T-helper 2 cell (primary cell): ENCODE measurements at places on chromosomes 12 and 14.

GRCh38 chr12:123369229-123369628 lies 4.6 kb upstream of the SBNO1 start:
- DNase-seq: no peak

DNA sequence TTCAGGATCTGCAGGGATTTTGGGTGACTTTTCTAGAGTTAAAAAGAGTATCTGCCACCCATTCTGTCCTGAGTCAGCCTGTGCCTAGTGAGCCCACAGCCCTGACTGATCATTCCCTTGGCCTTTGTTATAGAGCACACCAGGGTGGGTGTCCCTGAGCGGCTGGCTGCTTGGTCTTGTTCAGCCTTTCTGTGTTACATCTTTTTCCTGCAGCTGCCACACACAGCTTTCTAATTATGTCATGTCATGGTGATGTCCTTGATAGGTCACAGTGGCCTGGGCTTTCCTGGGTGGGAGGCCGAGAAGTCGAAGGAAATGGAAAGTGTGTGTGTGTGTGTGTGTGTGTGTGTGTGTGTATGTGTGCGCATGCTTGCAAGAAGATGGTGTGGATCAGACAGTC lies 293.2 kb upstream of the CRY1 start:
- DNase-seq: no peak

DNA sequence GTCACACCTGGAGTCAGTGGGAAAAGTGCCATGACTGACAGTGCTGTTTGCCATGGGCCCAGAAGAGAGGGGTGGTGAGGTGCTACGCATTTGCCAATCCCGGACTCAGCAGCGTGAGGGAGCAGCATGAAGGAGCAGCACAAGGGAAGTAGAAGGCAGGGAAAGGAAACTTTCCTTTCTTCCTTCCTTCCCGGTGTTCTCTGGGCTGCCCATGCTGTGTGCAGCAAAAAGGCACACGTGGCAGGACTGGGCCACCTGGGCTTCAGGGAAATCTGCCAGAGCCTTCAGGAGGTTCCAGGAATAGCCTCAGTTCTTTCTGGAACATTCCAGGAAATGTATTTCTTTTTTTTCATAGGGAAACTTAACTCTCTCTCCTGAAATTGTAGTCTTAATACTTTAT lies 23.0 kb downstream of the TRIM9 start:
- DNase-seq: no peak

DNA sequence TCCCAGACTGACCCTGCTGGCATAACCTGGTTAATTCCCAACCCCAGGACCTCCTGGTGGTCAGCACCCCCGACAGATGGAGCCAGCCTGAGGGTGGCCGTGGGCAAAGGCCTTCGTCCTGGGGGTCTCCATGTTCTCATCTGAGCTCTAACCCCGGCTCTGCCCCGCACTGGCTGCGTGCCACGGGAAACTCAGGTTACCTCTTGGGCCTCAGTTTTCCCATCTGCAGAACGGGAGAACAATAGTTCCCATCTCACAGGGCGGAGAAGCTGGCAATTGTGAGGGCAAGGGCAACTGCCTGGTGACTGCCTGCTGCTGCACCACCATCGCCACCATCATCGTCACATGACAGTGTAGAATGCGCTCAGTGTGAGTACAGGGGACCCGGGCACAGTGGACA lies 77.9 kb downstream of the RFLNA start:
- no peak for DNase-seq

DNA sequence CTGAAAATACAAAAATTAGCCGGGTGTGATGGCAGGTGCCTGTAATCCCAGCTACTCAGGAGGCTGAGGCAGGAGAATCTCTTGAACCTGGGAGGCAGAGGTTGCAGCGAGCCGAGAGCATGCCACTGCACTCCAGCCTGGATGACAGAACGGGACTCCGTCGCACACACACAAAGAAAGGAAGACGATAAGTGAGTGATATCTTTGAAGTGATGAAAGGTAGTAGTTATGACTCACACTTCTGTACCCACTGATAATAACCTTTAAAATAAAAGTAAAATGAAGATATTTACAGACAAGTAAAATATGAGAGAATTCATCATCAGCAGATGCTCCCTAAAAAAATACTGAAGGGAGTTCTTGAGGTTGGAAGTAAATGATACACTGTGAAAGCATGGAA lies 171.3 kb upstream of the CRY1 start:
- no peak for DNase-seq

DNA sequence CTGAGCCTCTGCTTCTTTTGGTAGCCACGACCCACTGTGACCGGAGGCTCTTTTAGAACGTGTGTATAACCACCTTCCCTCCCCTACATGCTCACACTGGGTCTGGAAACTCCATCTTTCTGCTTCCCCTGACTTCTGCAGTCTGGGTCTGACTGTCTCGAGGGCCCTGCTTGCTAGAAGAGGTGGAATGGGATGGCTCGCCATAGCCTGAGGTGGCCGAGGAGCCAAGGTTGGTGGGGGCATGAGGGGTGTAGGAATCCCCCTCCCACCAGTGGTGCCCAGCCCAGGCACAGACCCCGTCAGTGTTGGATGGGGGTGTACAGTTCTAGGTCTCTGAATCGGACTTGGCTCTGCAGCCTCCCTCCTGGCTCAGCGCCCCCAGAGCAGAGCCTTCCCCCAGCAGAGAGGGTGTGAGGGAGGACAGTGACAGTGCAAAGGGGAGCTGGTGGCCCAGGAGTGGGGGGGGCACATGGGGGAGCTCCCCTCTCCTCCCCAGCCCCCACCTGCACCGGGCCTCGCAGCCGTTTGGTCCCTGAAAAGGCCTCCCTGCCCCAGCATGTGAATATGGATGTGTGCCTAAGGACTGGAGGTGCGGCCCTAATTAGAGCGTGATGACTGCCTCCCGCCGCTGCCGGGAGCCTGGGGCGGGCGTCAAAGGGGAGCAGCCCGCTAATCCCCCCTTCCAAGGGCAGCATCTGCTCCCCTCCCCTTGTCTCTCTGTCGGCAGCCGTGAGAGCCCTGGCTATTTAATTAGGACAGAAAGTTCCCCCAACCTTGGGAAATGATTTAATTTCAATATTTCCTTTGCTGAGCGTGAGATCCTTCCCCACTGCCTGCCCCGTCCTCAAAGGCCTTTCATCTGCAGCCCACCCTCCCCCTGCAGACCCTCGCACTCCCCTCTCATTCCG lies 196.2 kb upstream of the C14orf180 start:
- DNase-seq: no peak

DNA sequence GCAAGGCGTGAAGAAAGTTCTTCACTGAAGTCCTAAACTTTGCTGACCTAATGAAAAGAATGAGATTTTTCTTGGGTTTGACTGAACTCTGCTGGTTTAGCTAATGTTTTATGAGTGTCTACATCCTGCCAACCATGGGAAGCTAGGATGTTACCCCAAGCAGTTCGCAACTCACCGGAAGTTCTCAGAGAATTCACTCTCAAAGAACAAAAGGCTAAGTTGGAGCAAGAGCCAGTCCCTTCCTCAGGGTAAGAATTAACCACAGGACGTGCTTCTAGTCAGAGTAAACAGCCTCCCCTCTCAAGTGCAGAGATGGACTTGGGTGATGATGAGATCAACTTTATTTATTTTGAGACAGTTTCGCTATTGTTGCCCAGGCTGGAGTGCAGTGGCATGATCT lies 37.3 kb downstream of the TCHP start:
- DNase-seq: no peak

DNA sequence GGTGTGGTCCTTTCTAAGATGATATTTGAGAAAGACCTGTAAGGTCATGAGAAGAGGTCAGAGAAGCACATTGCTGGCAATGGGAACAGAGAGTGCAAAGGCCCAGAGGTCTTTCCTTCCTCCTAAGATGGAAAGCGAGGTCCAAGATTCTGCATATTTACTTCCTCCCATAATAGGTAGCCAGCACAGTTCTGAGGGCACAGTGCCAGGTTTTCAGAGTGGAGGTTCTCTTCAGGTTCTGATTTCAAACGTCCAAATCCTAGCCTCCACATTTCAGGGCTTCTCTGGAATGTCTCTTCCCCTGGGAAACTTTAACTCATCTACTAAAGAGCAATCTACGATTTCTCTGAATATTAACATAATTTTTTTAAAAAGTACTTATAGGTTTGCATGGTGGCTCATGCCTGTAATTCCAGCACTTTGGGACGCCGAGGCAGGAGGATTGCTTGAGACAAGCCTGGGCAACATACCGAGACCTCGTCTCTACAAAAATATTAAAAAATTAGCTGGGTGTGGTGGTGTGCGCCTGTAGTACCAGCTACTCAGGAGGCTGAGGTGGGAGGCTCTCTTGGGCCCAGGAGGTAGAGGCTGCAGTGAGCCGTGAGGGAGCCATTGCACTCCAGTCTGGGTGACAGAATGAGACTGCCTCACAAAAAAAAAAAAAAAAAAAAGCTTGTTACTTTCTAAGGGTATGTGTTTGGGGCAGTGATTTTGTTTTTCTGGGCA lies 526 bp upstream of the MRPL42 start:
- DNase-seq: no peak

DNA sequence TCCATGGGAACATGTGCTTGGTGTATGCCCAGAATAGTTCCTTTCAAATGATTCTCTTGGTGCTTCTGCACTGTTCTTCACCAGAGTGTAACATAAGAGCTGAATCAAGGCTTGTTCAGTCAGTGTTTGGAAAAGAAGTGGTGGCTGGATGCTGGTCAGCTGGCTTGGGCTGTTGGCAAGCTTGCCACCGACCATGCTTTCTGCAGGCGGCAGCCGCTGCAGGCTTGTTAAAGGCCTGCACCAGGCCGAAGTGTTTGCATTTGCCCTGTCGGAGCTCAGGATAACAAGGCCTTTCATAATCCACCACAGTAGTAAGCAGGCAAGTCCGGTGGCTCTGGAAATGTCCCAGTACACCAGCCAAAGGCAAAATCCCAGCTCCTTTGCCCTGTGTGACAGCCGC lies 26.9 kb downstream of the DAAM1 start:
- no peak for DNase-seq

DNA sequence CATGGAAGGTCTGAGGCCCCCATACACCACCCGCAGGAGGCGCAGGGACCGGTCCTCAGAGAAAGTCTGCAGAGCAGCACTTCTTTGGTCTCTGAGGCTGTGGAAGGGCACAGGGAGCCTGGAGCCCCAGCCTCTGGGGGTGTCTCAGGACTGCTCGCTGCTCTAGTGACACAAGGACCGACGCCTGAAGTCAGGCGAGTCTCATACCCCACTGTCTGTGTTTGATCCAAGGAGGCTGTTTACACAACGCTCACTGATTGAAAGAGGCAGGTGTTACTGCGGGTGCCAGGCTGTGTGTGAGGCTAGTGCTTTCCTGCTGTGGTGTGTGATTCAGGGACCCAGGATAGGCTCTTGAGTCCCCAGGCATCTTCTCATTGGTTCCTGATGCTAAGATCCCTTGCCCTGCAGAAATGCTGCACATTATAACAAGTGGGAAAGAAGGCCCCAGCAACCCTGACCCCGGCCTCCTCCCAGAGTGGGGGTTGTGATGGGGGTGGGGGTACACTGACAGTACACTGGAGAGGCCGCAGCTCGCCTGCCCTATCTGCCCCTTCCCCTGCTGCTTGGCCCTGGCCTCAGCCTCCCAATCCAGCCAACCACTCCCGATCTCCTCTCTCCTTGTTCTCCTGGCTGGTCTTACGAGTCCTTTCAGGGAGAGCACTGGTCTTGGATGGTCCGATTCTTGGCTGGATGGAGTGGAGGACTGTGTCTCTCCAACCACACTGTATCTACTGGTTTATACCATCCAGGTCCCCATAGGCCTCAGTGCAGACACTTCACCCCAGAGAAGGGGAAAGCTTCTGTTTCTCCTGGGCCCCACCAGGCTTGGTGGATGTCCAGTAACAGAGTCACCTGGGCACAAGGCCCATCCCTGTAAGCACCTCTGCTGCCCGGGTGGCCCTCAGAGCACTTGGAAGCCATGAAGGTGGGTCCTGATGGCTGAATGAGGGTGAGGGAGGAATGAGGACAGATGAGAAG lies 6.6 kb downstream of the CACNA2D4 start:
- no peak for DNase-seq

DNA sequence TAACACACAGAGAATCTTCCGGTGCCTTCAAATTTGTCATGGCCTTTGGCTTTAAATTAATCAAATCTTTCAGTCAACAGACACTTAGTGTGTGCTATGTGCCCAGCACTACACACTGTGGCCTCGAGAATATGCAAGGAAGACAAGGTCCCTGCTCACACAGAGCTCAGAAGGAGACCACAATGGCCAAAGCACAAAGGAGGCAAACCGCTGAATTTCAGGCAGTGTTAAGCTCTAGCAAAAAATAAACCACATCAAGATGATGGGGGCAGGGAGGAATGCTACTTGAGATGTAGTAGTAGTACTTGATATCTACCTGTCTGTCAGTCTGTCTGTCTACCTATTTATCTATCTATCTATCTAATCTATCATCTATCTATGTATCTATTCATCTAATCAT lies 227.9 kb downstream of the TMEM132D start:
- DNase-seq: no peak

DNA sequence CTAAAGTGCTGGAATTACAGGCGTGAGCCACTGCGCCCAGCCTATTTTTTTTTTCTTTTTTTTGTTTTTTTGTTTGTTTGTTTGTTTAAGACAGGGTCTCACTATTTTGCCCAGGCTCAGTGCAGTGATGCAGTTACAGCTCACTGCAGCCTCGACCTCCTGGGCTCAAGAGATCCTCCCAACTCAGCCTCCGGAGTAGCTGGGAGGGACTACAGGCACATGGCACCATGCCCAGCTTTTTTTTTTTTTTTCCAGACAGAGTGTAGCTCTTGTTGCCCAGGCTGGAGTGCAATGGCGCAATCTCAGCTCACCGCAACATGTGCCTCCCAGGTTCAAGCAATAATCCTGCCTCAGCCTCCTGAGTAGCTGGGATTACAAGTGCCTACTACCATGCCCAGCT lies 5.8 kb upstream of the ITFG2 start:
- no peak for DNase-seq

- DNase-seq: peak; percentile 17
These were observed 1.1 kb downstream of the HDAC7 start for GRCh38 chr12:47818467-47819137.

DNA sequence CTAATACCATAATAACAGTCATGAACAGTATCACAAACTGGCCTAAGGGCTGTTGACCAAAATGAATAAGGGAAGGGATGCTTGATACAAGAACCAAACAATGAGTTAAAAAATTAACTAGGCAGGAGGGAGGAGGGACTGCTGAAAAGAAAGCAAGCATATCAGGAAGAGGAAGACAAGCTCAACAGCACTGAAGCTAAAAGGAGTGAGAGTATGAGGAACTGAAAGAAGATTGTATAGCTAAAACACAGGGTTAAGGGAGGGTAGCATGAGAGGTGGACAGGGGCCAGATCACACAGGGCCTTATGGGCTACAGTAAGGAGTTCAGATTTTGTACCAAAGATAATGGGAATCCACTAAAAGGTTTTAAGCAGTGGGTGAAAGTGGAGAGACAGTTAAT lies 34.1 kb downstream of the ITGA7 start:
- DNase-seq: no peak

GRCh38 chr14:81471062-81471461 lies 62.6 kb downstream of the SEL1L start:
- no peak for DNase-seq

DNA sequence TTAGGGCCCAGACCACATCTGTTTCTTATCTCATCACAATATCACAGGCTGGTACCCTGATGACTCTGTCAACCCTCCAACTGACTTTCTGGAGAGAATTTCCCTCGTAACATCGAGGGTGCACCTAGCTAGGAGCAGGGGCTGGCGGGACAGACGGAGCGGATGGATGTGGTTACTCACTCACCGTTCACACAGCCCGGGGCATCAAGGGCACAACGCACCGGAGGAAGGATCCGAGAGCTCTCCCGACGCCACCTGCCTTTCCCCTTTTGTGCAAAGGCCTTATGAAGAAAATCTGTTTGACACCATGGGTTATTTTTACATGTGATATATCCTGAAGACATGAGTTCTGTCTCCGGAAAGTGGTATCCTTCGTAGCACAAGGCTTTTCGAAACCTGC lies 31.4 kb downstream of the SLC15A4 start:
- no peak for DNase-seq

GRCh38 chr12:39205969-39206368 lies 237.0 kb downstream of the KIF21A start:
- no peak for DNase-seq
